ENCODE measurements at places on chromosomes 7 and 10.

DNA sequence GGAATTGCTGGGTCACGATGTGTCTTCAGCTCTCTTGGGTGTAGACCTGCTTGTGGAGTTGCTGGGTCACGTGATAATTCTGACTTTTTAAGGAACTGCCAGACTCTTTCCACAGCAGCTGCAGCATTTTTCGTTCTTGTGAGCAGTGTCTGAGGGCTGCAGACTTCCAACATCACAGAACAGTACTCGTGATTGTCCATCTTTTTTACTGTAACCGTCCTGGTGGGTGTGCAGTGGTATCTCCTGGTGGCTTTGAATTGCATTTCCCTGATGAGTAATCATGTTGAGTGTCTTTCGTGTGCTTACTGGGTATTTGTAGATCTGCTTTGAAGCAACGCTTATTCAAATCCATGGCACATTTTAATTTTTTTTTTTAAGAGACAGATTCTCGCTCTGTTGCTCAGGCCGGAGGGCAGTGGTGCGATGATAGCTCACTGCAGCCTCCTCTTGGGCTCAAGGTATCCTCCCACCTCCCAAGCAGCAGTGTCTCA, 22.7 kb downstream of the INPP5A start:
- DNase-seq = no peak

DNA sequence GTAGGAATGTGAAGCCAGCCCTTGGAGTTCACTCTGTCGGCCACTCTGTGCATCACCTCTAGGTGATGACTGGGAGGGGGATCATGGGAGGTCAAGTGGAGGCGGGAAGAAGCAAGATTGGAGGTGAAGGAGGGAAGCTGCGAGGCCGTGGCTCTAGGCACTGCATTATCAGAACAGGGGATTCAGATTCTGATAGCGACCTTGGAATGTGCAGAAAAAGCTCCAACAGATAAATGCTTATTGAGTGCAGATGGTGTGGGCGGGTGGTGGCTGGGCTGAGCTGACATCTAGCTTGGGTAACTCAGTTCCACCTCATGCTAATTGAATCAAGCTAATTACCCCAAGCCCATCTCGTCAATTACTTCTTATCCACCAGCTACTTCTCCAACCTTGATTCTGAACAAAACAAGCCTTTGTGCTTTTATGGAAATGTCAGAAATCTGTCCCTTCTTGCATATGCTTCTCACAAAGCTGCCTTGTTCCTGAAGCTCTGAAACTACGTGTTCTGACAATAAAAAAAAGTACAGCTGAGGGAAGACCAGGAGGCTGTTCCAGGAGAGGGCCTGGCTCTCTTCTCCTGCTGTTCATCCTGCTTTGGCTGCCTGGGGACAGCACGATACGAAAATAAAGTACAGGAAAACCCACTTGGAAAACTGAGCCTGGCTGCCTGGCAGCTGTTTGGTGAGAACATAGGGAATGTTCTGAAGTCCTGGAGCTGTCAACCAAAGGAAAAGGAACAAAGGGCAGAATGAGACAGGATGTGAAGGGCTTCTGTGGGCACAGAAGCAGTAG, 27.5 kb downstream of the STRA8 start:
- no peak for DNase-seq

DNA sequence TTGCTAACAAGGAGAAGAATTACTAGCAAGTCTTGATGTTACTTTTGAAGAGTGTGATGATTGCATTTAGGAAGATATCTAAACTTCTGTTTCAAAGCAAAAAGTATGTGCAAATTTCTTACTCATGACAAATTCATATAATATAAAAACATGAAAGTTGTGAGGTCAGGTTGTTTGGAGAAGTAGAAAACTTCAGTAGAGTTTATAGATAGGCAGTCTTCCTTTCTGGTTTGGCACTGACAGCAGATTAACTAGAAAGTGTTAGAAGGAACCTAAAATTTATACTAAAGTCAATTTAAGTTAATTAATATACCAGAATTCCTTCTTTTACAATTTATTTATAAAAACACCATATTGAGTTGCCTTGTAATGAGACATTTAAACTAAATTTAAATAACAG, 16.9 kb downstream of the PTEN start:
- no peak for DNase-seq

GRCh38 chr10:30581779-30582380, 47.7 kb downstream of the LYZL2 start:
- DNase-seq = no peak

- DNase-seq = no peak
These were observed 104.2 kb upstream of the ACBD5 start for GRCh38 chr10:27344568-27345454.
